Urothelium cell line (cell line): ENCODE measurements at places on chromosomes 13 and 19.

DNA sequence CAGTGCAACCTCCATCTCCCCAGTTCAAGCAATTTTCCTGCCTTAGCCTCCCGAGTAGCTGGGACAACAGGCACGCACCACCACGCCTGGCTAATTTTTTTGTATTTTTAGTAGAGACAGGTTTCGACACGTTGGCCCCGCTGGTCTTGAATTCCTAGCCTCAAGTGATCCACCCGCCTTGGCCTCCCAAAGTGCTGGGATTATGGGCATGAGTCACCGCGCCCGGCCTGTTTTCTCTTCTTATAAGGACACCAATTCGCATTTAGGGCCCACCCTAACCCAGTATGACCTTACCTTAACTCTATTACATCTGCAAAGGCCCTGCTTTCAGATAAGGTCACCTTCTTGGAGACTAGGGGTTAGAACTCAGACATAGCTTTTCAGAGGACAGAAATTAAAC lies 35.1 kb downstream of the TMEM161A start:
- DNase-seq: no peak

DNA sequence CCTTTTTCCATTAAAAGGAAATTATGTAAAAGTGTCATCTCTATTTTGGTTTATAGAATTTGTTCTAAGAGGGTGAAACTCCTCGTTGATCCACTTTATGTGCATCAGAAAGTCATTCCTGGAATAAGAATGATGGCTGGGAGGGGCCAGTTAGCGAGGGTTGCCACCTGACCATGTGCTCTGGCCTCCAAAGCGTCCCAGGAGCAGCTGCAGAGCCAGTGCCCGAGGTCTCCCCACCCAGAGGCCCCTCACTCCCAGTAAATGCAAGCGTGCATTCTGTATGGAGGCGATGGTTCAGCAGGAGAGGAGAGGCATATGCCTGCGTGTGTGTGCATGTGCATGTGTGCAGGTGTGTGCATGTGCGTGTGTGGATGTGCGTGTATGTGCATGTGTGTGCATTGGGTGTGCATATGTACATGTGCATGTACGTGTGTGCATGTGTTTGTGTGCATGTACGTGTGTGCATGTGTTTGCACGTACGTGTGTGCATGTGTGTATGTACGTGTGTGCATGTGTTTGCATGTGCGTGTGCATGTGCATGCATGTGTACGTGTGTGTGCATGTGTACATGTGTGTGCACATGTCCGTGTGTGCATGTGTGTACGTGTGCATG lies 345.8 kb downstream of the TEX29 start:
- DNase-seq: no peak

DNA sequence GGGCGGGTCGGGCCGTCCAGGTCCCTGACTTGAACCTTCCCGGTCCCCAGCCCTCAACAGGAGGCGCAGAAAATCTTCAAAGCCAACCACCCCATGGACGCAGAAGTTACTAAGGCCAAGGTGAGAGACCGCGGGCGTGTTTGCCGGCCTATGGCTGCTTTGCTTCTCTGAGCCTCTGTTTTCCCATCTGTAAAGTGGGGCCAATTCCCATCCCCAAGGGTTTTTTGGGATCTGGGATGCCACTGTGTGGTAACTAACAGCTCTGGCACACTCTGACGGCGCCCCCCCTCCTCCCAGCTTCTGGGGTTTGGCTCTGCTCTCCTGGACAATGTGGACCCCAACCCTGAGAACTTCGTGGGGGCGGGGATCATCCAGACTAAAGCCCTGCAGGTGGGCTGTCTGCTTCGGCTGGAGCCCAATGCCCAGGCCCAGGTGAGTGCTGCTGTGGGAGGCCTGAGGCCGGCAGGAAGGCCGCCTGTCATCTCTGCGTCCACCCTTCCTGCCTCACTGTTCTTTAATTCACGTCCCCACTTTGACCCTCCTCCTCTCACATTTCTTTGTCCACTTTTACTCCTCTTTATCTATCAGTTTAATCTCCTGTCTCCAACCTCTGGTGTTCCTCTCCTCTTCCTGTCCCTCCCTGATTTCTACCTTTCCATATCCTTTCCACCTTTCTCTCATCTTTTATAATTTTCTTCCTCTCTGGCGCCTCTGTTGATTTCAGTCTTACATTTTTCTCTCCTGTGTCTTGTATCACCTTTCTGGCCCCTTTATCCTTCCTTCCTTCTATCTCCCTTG lies 7.1 kb downstream of the FUZ start:
- no peak for DNase-seq

DNA sequence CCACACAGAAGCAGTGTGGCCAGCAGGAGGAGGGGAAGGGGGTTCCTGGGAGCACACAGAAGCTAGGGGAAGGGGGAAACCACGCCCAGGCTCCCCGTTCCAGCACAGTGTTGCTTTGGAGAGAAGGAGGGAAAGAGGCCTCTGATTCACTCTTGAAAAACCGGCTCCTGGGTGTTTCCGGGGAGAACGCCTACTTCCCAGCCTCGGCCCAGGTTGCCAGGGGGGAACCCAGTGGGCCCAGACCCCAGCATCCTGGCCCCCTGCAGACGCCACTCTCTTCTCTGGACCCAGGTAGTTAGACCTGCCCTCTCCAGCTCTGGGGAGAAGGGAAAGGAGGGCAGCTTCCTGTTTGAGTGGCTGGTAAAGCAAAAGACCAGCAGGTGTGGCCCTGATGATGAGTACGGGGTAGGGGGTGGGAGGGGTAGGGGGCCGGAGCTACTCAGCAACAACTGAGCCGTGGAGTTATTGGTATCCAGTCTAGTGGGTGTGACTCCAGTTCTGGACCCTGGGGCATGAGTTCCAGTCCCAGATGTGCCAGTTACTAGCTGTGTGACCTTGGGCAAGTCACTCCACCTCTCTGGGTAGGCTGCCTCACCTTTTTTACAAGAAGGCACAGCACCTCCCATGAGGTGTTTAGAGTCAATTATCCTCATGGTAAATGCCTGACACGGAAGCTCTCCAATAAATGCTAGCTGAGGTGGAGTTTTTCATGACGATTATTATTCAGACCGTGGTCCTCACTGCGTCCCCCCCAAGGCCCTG lies 836 bp downstream of the GIPC1 start:
- no peak for DNase-seq

- no peak for DNase-seq
Observed at GRCh38 chr13:63287926-63288325, 1872.3 kb upstream of the PCDH20 start.

- DNase-seq: no peak
Observed at GRCh38 chr19:49110567-49110966, 3.6 kb upstream of the LIN7B start.

DNA sequence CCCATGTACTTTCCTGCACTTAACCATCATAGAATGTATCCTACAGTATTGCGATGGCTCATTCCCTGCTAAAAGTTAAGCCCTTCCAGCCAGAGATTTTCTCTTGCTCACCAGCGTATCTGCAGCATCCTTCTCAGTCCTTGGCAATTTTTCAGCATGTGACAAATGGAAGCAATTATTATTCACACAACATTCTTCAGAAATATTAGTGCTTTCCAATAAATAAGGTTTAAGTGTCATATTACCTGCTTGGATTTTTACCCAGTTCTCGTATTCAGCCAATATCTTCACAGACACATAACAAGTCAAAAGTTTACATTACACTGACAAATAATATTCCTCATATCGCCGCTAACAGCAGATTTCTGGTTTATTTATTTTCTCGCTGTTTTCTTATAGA lies 82.3 kb downstream of the POU4F1 start:
- no peak for DNase-seq

DNA sequence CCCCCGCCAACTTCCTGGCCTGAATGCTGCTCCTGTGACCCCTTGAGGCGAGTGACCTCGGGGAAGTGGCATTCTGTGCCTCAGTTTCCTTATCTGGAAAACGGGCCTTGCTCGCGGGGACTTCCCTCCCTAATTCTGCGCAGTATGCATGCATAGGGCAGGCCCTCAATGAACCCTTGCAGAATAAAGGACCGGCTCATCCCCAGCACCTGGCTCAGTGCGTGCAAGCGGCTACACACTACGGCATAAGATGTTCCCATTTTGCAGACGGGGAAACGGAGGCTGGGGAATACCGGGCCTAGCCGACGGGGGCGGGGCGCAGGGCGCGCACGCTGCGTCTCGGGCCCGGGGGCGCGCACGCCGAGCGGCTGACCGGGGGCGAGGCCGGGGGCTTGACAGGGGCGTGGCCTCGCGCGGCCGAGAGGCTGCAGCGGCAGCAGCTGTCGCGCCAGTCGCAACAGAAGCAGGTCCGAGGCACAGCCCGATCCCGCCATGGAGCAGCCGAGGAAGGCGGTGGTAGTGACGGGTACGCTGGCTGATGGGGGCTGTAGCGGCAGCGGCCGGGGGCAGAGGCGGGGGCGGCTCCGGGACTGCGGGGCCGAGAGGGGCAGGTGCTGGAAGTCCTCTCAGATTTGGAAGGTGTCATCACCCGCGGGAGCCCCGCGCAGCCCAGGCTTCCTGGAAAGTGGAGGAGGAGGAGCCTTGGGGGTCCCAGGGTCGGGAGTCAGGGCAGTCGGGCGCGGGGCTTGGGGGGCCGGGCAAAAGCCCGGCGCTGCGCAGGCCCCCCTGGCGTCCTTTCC lies at the start of gene PGPEP1:
Gene PGPEP1, plus strand, starts transcription at position 409 of the 800 bp plus-strand sequence. Its CDS starts 84 bp downstream, at position 493.
- peak; percentile 87 for DNase-seq

- no peak for DNase-seq
Observed at GRCh38 chr13:48879432-48879831, 96.3 kb upstream of the FNDC3A start.

DNA sequence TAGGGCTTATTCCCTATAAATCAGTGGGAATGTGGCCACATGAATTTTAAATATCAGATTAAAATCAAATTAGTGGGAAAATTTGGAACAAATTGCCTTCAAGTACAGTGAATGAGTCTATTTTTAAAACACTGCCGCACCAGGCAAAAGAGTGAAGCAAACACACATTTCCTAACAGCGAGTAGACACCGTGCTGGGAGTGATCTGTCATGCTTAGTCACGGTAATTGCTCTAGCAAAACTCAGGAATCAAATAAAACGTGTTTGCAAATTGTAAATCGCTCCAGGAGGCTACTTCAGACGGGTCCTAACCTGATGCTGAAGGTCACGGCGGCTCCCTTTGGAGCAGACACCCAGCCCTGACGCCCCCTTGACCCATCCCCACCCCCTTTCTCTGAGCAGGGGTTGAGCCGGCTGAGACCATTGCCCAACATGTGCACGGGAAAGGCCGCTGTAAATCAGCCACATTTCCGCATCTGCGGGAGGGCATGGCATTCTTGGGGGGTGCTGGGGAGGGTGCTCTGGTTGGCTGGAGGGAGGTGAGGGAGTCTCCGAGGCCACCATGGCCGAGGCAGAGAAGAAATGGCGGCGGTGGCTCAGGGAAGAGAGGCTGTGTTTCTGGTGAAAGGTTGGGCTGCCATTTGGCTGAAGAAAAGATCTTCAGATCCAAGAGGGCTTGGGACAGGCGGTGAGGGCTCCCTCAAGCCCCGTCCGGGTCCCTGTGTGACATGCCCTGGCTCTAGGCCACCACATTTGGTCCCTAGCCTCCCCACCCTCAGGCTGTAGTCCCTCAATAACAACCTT lies 8.9 kb downstream of the CEBPA start:
- peak; percentile 42 for DNase-seq

GRCh38 chr19:33132021-33132420 lies at the start of gene WDR88:
Gene WDR88 (plus strand): TSS chr19:33132114. CDS start chr19:33132170, 56 bp downstream.
- no peak for DNase-seq

- no peak for DNase-seq
Observed at GRCh38 chr13:36921631-36922301, 1.7 kb upstream of the SMAD9 start.
